AG04450 (cell line): ENCODE measurements at places on chromosomes 6 and 20.

DNA sequence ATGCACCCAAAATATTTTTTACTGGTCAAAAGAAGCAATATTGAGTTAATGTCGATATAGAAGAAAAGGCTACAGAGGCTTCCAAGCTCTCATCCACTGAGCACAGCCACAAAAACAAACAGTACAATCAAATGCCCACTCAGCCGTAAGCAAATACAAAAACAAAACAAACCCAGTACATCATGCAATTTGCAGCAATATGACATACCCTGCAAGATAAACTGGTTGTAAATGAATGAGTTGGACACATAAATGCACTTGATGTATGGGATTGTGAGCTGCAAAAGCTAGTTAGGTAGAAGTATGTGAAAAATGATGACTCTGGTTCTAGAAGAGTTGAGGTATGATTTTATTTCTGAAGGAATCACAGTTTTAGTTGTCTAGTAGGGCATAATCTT, 83.9 kb downstream of the SESN1 start:
- no peak for DNase-seq

DNA sequence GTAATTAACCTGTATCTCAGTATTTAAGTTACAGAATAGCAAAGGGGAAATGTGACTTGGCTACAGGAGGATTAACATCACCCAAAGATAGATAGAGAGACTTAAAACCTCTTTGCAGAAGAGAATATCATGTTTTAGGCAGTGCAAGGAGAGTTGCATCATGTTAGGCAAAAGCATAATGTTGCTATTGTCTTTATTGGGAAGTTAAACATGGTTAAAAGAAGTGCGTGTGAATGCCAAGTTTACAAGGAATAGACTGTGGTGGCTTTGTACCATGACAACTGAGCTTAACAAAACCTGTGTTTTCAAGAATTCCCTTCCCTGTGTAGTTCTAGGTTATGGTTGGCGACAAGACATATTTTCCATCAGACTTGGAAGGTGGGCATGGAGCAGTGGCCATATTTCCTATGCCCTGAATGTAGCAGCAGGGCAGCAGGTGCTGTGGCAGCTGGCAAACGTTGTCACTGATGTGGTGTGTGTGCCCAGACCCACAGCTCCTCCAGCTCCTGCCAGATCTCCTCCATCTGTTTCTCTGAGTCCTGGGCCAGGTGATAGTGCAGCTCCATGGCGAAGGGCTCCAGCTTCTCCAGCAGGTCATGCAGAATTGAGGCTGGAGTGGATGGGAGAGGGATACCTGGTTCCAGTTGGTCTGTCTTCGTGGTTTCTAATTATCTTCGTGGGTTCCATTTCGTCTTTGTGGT, 163.3 kb downstream of the QRSL1 start:
- no peak for DNase-seq

GRCh38 chr6:135334169-135334568, 153.1 kb downstream of the MYB start:
- DNase-seq = no peak

GRCh38 chr6:143528164-143528811, 16.8 kb upstream of the FUCA2 start:
- no peak for DNase-seq

- no peak for DNase-seq
Observed at GRCh38 chr6:92043777-92044176, 1375.6 kb downstream of the EPHA7 start.

DNA sequence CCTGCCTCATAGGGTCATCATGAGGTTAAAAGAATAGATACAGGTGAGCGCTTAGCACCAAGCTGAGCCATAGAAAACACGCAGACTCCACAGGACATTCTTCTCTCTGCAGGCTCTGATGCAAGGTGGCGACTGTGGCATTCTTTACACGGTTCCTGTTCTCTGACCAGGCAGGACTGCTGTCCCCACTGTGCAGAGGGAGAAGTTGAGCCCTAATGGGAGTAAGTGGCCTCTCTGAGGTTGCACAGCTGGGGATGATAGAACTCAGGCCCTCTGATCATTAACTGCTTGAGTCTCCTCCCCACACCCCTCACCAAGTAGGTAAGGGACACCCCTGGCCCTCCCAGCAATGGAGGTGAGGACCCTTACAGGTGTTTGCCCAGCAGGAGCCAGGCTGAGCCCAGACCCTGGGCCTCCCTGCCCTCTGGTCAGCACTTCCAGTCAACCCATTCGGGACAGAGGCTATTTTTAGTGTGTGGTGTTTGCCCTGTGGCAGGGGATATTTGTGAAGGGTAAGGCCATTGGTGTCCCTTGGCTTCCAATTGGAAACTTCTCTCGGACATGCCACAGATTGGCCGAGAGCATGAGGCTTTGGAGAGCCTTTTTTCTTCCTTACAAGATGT, 116.8 kb downstream of the VEGFA start:
- DNase-seq = no peak

- no peak for DNase-seq
Observed at GRCh38 chr6:99501762-99502161, 13.5 kb downstream of the USP45 start.

GRCh38 chr6:4953440-4953839, 50.4 kb downstream of the RPP40 start:
- no peak for DNase-seq
